GM23248 (cell line): ENCODE measurements at places on chromosomes 7 and 10. TPM values are rescaled to one million over a fixed set of nuclear protein-coding genes. Genes with fewer than 3 reads are reported as not detected.

- H3K27me3 ChIP-seq, result no peaks in the 10 kb centered on the region
- H3K27ac ChIP-seq, result peak overlapping the region; percentile 96
- no peak for DNase-seq
- H3K4me3 ChIP-seq, result peak overlapping the region; percentile 46
- H3K4me1 ChIP-seq, result peaks cover 34% of the 10 kb centered on the region
Measured at GRCh38 chr7:33932221-33932620, 26.9 kb downstream of the BMPER start.

Gene SERPINE1
- total RNA-seq, result 1,900 and 2,000 TPM in 2 replicates

DNA sequence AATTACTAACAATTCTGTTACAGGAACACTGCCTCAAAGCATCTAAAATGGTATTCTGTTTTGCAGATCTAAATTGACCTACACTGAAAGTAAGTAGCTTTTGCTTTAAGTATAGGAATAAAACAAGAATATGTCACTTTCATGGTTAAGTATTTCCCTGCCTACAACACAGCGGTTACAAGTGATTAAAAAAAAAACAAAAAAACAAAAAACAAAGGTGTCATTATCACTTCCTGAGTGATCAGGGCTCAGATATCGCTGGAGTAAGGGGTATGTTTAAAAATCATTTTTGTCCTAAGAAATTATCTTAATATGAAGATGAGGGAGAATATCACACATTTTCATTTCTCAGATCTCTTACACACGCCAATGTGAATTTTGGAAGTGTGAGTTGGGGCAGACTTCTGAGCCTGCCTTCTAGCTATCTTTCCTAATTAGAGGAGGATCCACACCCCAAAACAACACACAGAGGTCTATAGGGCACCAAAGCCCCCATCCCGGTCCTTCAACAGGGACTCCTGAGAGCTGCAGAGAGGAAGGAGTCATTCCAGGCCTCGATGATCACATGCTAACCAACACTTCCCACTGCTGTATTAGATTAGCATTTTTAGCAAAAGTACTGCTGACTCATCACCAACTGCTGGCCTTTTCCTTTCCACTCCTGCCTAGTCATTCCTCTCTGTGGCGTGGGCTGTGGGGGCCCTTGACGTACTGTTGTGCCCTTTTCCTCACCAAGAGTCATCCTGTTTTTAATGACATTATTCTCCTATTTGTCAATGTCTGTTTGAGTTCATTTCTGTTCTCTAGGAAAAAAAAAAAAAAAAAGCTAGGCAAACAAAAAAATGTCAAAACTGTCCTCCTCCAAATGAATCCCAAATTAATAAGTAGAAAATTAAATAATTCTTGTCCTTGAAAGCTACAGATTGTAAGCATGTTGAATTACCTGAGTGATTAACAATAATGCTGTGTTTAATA lies 31.2 kb downstream of the PRTFDC1 start:
- H3K27ac ChIP-seq, result peak overlapping the region; percentile 89
- H3K27me3 ChIP-seq, result no peaks in the 10 kb centered on the region
- H3K4me1 ChIP-seq, result peaks cover 19% of the 10 kb centered on the region

DNA sequence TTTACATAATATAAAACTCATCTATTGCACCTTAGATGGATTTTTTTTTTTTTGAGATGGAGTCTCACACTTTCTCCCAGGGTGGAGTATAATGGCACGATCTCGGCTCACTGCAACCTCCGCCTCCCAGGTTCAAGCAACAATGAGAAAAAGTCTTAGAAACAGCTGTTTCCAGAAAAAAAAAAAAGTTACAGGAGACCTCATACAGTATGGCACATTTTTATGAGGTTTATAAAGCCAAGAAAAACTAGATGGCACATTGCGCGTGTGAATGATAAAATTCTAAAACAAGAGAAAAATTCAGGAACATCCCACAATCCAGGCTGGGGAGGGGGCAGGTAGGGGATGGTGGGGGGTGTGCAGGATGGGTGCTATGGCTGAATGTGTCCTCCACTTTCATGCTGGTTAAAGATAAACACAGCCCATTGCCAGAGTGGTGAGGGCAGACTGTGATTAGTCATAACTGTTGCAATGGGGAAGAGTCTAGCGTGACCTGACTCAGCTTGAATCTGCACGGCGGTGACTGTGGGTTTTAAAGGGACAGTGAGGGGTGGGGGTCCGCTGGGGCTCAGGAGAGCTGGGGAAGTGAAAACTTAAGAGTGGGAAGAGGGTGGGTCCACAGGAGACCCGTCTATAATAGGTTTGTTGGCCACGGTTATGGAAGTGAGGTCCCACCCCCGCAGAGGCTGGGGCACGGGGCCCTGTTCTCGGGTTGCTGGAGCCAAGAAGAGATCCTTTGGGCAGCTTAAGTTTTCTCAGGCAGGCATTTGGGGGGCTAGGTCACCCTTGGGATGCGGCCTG lies 11.9 kb upstream of the LRRC27 start:
- no peaks in the 10 kb centered on the region for H3K36me3 ChIP-seq
- peak overlapping the region; percentile 52 for H3K4me3 ChIP-seq
- H3K27ac ChIP-seq, result peak overlapping the region; percentile 75
- no peaks in the 10 kb centered on the region for H3K27me3 ChIP-seq
- peak; percentile 94 for DNase-seq

DNA sequence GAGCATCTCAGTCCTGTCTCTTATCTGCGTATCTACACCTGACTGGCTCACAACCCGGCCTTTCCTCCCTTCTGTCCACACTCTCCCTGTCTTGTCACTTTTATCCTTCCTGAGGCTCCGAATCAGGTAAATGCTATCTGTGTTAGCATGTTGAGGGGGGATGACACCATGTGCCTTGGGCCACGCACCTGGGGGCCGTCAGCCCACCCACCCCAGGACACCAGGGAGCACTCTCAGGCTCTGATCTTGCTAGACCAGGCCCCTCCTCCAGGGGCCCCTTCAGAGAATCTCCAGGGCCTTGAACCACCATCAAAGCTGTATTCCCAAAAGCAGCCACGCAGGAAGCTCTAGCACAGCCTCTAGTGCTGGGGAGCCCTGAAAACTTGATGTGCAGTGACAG lies 278.7 kb upstream of the SHH start:
- H3K27me3 ChIP-seq, result no peaks in the 10 kb centered on the region
- no peaks in the 10 kb centered on the region for H3K4me1 ChIP-seq
- no peak for DNase-seq
- H3K4me3 ChIP-seq, result no peak overlapping the region
- no peaks in the 10 kb centered on the region for H3K36me3 ChIP-seq
- no peak overlapping the region for H3K27ac ChIP-seq

Gene CALY
- 0.86 TPM in 1 of 2 replicates, not detected in the other for total RNA-seq
